H4 (cell line): ENCODE measurements at places on chromosomes 12 and 14. TPM values are rescaled to one million over a fixed set of nuclear protein-coding genes. Genes with fewer than 3 reads are reported as not detected.

The KRT6A gene
- not detected in 2 replicates for total RNA-seq

The WNT1 gene
- total RNA-seq = not detected in 2 replicates

The PPP1CC gene
- 121 and 144 TPM in 2 replicates for total RNA-seq

The PARPBP gene
- total RNA-seq = 29.8 and 30.0 TPM in 2 replicates

The CEBPE gene
- total RNA-seq = not detected in 2 replicates

The TPPP2 gene
- not detected in 2 replicates for total RNA-seq

The NPAS3 gene
- 2.6 and 4.2 TPM in 2 replicates for total RNA-seq

The KCNJ8 gene
- total RNA-seq = 0.74 and 1.0 TPM in 2 replicates

The HOXC9 gene
- total RNA-seq = 2.4 and 5.6 TPM in 2 replicates

The CLEC7A gene
- total RNA-seq = 0.87 and 2.0 TPM in 2 replicates

The SERPINA6 gene
- total RNA-seq = 0.35 and 0.82 TPM in 2 replicates

The HPD gene
- total RNA-seq = not detected in 2 replicates
